Mesenchymal stem cell (in vitro differentiated cells and primary cell): ENCODE measurements at places on chromosomes 16 and 17.

- no peak for DNase-seq
These were observed 57.8 kb upstream of the CDYL2 start for GRCh38 chr16:80862160-80862705.

GRCh38 chr16:56961851-56962281 lies at the start of gene CETP:
CETP (plus strand) TSS chr16:56961950; CDS start chr16:56961980, 30 bp downstream.
- DNase-seq, result no peak

DNA sequence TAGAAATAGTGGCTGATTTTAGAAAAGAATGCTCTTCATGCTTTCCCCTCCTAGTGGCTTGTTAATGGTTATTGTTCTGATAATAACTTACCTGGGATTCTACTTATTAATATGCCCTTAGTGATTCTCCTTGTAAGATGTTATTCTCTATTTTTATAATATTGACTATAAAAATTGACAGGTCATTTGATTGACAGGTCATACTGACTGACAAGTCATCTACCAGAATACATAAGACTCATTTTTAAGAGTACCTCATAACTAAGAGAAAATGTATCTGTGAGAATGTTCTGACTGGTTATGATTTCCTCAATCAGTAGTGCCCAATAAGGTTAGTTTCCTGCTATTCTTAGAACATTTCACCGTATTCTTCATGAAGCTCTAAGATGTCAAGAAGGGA lies 8.6 kb upstream of the COX10 start:
- no peak for DNase-seq

DNA sequence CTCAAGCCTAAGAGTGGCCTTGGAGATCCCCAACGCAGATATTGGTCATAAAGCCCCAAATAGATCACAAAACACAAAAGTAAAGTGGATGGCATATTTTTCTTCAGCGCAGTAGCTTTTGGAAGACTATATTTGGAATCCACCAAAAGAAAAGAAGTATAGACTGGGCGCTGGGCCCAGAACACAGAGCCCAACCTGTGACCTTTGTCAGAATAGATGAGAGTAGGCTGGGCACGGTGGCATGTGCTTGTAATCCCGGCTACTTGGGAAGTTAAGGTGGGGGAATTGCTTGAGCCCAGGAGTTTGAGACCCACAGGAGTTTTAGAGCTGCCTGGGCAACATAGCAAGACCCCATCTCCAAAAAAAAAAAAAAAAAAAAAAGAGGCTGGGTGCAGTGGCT lies 14.6 kb downstream of the SCIMP start:
- no peak for DNase-seq

GRCh38 chr17:76085066-76085730 lies 6.2 kb downstream of the ZACN start:
- no peak for DNase-seq

DNA sequence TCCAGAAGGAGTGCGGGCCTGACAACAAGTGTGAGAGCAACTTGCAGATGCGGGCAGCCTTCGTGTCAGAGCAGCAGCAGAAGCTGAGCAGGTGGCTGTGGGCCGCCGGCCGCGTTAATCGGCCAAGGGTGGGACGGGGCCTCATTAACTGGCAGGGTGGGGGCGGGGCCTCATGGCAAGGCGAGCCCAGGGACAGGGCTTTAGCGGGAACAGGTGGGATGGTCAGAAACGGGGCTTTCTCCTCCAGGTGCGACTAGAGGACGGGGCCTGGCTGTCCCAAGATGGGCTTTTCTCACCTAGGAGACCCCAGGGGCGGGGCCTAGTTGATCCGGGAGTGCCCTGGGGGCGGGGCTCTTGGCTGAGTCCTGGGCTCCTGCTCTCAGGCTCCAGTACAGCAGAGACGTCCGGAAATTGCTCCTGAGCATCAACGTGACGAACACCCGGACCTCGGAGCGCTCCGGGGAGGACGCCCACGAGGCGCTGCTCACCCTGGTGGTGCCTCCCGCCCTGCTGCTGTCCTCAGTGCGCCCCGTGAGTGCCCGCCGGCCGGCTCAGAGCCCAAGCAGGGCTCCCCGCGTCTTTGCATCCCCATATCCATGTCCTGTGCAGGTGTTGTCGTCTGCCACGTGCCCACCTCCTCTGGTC lies 18.4 kb upstream of the PDK2 start:
- DNase-seq, result no peak

DNA sequence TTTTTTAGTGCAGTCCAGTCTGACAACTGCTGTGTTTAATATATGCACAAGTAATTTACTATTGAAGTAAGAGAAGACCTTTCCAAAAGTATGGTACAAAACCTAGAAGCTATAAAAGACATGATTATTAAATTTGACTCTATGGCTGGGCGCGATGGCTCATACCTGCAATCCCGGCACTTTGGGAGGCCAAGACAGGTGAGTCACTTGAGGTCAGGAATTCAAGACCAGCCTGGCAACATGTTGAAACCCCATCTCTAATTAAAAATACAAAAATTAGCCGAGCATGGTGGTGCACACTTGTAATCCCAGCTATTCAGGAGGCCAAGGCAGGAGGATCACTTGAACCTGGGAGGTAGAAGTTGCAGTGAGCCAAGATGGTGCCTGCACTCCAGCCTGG lies 41.4 kb upstream of the VWA3A start:
- no peak for DNase-seq

GRCh38 chr16:49556606-49557446 lies 183.2 kb downstream of the C16orf78 start:
- DNase-seq, result peak; percentile 57

- peak; percentile 50 for DNase-seq
These were observed 219.2 kb downstream of the RBFOX3 start for GRCh38 chr17:79391376-79392233.

DNA sequence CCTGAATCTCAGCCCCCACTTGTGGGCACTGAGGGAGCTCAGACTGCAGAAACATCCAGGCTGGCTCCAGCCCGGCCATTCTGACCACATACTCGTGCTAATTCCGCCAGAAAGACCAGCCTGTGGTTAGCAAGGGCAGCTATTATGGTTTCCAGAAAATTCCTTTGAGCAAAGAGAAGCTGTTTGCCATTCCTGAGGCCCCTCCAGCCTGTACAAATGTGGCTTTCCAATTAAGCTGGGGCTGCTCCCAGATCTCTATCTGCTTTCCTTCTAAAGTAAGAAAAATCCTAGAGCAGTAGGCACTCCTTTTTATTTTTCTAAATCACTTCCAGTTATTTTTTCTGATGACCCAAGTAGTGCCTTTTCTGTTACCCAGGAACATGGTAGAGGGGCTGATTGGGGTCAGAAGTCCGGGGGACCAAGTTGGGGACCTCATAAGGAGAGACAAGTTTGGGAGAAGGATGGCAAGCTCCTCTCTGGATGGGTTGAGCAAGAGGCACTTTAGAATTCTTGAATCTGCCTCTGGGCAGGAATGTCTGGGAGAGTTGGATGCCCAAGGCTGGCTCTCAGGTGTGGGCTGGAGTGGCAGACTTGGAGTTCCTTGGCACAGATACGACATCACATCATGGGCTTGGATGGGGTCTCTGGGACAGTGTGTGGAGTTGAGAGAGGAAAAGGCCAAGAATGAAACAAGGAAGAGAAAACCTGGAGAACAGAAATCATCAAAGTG lies 83.3 kb upstream of the TNRC6C start:
- DNase-seq, result peak; percentile 68

GRCh38 chr16:68869492-68870088 lies 26.3 kb downstream of the TANGO6 start:
- DNase-seq, result no peak

- DNase-seq, result no peak
These were observed 41.5 kb downstream of the CALB2 start for GRCh38 chr16:71399801-71400563.

DNA sequence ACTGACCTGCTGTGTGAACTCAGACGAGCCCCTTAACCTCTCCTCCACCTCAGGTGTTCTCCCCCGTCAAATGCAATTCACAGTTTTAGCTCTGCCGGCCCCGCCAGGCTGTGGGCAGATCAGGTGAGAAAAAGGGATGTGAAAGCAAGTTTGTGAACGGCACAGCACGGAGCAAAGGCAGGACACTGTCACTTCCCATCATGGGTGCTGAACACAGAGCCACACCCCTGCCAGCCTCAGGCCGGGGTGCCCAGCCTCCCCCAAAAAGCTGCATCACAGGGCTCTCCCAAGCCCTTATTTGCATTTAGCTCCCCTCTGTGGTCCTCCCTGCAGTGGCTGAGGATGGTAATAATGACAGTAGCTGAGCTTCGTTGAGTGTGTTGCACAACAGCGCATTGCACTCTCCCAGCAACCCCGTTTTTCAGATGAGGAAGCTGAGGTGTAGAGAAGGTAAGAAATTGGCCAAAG lies 88.8 kb upstream of the TNRC6C start:
- DNase-seq, result no peak

GRCh38 chr16:64627288-64627687 lies 494.6 kb downstream of the CDH11 start:
- DNase-seq, result no peak

- no peak for DNase-seq
These were observed 23.1 kb upstream of the TMEM98 start for GRCh38 chr17:32904891-32905290.
